ENCODE measurements at places on chromosomes 1 and 21.

DNA sequence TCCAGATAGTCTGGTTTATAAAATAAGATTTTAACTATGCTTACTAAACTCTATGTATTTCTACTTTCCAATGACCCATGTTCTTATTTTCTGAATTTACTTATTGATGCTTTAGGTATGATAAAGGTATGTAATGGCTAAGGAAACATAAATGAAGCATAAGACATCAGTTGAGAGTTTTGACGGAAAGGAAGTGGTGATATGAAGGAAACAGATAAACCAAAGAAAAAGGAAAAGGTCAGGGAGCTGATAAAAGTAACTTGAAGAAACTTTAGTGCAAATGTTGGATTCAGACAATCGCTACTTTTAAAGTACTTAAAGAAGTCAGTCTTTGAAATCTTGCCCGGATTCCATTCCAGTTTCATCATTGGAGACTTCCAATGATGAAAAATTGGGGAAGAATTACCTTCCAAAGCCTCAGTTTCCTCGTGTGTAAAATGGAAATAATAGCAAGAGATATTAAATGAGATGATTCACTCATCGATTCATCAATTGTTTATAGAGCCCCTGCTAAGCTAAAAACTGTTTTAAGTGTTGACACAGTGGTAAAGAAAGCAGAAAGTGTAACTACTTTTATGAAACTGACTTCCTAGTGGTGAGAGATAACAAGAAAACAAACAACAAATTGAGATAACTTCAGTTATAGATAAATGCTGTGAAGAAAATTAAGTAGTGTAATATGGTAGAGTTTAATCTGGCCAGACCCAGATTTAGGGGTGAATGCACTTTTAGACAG lies 10.6 kb downstream of the PTPRC start:
- DNase-seq: no peak

GRCh38 chr1:213417846-213418245 lies 366.8 kb downstream of the RPS6KC1 start:
- DNase-seq: no peak

- DNase-seq: no peak
Observed at GRCh38 chr1:156257711-156258110, 9.9 kb upstream of the PAQR6 start.

DNA sequence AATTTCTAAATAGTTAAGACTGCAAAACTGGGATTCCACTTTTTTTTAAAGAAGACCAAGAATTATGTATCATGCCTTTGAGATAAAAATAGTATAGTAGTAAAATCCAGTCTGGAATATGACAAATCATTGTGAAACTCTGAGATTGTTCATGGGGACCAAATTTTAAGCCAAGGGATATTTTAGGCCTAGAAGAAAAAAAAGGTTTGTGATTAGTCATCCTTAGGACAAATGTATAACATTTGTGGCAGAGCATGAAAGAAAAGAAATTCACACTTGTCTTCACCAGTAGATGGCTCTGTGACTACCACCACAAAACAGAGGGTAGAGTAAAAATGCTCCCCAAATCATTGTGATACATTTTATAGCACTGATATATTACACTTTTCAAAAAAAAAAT lies 226.1 kb downstream of the KCTD3 start:
- peak; percentile 1 for DNase-seq

DNA sequence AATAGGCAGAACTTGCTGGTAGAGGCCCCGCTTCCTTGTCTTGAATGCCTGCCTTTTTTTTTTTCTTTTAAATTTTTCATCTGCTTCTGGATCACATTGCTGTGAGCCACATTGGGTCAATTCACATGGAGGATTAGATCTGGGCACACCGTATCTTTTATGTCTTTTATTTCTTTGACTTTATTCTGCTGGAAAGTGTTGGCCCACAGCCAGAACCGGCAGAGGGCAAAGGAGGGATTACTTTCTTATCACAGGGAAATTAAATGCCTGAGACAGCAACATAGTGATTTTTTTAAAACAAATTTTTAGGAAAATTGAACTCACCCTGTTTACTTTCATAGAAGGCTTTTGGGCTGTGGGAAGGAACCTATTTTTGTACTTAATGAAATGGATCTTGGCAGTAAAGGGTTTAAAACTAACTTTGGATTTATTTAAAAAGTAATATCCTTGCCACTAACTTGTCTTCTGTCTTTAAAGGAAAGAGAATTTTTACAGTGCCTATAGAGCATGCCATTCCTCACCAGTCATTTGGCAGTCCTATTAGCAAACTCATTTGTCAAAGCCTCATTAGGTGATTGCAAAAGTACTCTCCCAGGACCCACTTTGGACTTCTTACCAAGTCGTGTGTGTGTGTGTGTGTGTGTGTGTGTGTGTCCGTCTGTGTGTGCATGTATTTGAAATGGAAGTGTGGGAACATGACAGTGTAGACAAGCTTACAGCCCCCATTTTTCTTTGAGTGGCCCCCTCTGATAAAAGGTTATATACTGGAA lies 68.4 kb downstream of the ST6GALNAC3 start:
- no peak for DNase-seq

GRCh38 chr1:110928904-110929303 lies 34.8 kb downstream of the LRIF1 start:
- DNase-seq: no peak

DNA sequence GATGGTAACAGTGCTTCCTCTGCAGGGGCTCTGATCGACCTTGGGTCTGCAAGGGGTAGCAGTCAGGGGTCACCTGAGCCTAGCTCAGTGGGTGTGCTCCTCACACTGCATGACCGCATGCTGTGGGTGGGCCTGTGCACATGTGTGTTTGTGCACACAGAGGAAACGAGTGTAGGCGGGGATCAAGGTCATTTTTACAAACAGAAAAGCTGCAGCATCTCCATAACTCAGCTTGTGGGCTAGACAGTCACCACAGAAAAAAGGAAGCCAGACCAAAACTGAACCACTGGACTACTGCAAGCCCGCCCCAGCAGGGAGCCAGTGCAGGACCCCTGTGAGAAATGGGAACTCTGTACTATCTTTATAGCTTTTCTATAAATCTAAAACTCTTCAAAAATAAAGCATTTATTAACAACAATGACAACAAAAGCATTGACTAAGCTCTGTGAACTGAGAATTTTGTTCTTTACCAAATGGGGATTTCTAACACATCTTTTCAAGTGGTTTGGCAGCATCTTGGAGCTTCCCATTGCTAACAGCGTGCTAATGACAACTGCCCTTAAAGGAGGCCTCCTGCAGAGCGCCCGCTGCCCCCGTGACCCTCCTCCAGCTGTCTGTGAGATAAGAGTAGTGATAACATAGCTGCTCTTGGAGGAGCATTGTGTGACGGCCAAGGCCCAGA lies 19.9 kb upstream of the NEK2 start:
- no peak for DNase-seq

- no peak for DNase-seq
Observed at GRCh38 chr1:99638853-99639252, 7.1 kb upstream of the PALMD start.

DNA sequence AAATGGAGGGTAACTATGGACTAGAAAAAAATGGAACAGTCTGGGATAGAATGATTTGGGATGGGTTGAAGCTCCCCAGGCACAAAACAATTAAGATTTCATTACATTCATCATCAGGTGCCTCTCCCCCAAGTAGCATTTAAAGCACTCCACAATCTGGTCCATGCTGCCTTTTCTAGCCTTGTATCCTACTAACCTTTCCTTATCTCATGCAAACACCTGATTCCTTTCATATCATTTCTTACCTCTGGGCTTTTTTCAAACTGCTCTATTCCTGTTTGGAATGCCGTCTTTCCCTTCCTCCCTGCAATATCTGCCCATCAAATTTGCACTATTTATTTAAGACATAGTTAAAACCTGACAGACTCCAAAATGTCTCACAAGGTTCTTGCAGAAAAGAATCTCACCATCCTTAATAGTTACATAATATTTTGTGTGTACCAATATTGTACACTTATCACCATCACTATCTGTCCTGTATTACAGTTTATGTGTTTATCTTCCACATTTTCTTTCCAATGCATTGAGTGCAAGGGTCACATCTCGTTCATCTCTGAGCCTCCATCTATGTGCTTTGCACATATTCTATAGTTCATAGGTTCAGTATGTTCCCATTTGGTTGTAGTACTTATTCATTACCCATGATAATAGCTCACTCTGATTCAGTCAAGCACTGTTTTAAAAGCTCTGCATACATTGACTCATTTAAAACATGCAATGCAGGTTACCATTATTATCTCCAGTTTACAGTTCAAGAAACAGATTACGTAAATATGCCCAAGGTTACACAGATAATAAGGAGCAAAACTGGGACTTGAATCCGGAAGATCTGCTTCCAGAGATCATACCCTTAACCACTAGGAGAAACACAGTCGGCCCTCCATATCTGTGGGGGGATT lies 16.1 kb upstream of the SHCBP1L start:
- peak; percentile 41 for DNase-seq

- DNase-seq: peak; percentile 37
Observed at GRCh38 chr21:35940074-35940927, 120.0 kb downstream of the SETD4 start.

DNA sequence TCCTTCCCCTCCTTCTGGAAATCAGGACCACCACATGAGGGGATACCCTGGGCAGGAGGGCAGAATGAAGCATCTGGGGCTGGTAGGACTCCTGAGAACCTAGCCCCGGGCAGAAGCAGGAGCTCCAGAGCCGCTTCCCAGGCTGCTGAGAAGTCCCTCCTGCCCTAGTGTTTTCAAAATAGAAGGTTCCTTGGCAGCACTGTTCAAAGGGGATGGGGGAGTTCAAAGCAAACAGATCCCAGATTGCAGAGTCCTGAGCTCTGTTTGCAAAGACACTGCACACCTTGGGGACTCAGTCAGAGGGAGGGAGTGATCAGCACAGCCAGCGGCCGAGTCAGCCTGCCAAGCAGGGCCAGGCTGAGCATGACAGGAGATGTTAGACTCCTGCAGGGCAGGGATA lies 177.8 kb downstream of the PTPRU start:
- DNase-seq: no peak

DNA sequence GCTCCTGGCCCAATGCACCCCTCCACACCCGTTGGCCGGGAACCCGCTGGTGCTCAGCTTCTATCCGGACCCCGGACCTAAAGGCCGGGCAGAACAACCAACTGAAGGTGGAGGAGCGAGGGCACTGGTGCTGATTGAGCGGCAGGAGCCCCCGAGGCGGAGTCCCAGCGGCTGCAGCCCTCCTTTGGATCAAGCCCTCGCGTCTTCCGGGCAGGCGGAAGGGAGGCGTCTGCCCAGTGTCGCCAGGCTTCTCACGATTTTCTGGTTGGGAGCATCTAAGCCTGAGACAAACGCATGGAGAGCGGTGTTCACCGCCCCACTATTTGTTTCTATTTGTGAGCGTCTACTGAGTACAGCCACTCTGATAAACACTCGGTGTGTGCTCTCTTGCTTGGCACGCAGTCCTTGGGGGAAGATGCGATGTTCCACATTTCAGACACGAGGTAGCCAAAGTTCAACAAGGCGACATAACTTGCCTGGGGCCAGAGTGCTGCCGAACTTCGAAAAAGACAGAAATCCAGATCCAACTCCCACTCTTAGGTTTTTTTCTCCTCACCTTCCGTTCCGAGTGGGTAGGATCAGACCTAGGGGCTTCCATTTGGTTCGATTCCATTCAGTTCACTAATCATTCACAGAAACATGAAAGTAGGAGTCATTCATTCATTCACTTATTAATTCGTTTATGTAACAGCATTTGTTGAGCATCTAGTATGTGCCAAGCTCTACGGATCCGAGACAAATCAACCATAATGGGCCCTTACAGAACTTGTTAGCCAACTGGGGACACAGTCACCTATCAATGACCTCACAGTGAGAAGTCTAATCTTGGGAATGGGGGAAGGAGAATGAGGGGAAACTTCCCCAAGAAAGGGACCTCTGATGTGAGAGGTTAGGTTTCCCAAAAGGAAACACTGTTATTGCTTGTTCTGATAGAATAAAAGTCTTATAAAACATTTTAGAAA lies 4.9 kb upstream of the DMRTA2 start:
- DNase-seq: no peak

DNA sequence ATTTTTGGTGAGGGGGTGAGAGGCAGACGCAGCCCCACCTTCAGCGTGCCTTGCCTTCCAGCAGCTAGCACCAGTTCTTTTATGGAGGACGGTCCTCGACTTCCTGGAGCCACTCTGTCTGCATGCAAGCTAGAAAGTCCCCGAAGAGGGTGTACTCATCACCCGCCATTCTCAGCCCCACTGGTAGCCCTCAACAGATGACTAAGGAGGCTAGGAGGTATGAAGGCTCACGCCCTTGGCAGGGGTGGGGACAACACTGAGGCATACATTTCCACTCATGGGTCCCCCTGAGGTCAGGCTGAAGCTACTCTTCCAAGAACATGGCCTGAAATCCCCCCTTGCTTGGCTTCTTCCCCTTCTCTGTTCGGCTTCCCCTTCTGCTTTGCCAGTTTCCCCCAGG lies 8.9 kb upstream of the PTPRF start:
- DNase-seq: no peak

DNA sequence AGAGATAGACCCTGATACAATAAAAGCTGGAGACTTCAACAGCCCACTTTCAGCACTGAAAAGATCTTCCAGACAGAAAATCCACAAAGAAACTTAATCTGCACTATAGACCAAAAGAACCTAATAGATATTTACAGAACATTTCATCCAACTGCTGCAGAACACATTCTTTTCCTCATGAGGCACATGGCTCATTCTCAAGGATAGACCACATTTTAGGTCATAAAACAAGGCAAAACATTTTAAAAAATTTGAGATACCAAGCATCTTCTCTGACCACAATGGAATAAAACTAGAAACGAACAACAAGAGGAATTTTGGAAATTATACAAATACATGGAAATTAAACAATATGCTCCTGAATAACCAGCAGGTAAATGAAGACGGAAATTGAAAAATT lies 15.0 kb upstream of the IL20 start:
- no peak for DNase-seq
